Right ventricle myocardium inferior (tissue), 1 donor: ENCODE measurements at places on chromosomes 2 and 18. TPM values are rescaled to one million over a fixed set of nuclear protein-coding genes. Genes with fewer than 3 reads are reported as not detected.

The POU3F3 gene
- not detected for total RNA-seq

The MATN3 gene
- total RNA-seq = 0.19 TPM

The RND3 gene
- total RNA-seq = 22.1 TPM

The CPS1 gene
- total RNA-seq = 3.0 TPM

The C2orf66 gene
- not detected for total RNA-seq

The UXS1 gene
- total RNA-seq = 27.4 TPM

The AKAIN1 gene
- not detected for total RNA-seq

The CHRND gene
- not detected for total RNA-seq

The EPHA4 gene
- 14.2 TPM for total RNA-seq

The PID1 gene
- total RNA-seq = 8.4 TPM

The PRSS56 gene
- total RNA-seq = 0.11 TPM

The DTNA gene
- total RNA-seq = 153 TPM

The HOXD9 gene
- not detected for total RNA-seq

The TUBA3E gene
- total RNA-seq = 80.0 TPM

The GRP gene
- not detected for total RNA-seq

The HRH4 gene
- total RNA-seq = 0.19 TPM

The POTEJ gene
- not detected for total RNA-seq

The CCDC148 gene
- total RNA-seq = 0.78 TPM

The CFAP65 gene
- total RNA-seq = not detected

The POTEI gene
- not detected for total RNA-seq

The GPR39 gene
- total RNA-seq = not detected

The SPDYA gene
- 0.35 TPM for total RNA-seq

The ASXL3 gene
- 3.2 TPM for total RNA-seq

The COL4A3 gene
- 5.5 TPM for total RNA-seq

The BCL2 gene
- total RNA-seq = 7.4 TPM
